ENCODE measurements at places on chromosomes 2 and 18.

GRCh38 chr2:109030870-109031475 is 42.0 kb upstream of the EDAR start:
- DNase-seq, result no peak

DNA sequence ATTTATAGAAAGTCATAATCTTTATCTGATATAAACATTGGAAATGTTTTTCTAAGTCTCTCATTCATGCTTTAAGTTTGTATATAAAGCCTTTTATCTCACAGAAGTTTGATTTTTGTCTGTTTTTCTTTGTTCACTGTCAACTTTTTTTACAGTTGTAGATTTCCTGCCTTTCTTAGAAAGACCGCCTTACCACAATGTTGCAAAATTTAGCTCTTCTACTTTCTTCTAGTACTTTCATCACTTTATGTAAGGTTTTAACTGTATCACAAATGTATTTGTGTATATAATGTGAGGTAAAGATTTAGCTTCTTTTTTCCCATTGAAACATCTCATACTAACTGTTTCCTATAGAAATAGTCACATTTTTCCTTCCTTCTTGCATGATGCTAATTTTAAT is 136.1 kb downstream of the DNAH6 start:
- no peak for DNase-seq

DNA sequence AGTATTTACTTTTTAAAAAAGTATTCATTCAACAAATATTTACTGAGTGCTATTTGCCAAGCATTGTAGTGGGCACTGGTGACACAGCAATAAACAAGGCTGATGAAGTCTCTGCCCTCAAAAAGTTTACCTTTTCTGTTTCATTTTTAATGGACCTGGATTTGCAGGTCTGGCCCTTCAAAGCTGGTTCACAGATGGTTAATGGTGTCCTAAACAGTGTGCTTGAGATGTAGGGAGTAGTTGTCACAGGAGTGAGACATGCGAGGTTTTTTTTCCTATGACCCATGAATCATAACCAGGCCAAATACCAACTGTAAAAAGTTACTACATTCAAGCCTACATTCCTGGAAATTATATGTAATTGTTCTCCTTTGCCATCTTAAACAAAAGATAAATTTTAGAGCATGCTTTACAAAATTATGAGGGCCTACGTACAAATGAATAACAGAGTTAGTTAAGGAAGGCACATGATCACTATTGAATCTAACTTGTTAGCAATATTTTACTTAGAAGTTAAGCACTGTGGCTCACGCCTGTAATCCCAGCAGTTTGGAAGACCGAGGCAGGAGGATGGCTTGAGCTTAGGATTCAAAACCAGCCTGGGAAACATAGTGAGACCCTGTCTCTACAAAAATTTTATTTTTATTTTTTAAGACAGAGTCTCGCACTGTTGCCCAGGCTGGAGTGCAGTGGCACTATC is 223.9 kb downstream of the MBD5 start:
- DNase-seq, result no peak

DNA sequence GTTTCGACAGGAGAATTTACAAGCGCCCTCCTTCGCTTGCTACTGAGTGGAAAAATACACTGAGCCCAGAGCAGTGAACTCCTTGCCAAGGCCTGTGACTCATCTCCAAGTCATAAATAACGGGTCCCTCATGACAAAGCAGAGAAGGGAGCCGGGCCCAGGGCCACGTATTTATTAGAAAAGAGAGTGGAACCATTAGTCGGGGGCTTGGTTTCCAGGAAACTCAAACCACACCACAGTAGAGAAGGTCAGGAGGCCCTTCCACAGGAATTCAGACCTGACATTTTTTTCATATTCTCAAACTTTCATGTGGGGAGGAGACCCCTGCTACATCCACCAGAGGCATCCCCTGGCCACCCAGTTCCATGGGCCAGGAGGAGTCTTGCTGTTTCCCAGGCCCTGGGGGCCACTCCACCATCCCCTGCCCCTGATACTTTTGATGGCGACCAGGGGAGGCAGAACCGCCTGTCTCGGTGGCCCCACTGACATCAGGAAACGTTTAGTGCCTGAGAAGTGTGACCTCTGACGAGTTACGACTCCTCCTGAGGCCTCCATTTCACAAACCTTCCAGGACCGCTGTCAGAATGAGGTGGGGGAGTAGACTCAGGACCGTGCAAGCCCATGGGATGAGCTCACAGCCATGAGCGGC is 289.7 kb downstream of the DYSF start:
- DNase-seq, result peak; percentile 50

DNA sequence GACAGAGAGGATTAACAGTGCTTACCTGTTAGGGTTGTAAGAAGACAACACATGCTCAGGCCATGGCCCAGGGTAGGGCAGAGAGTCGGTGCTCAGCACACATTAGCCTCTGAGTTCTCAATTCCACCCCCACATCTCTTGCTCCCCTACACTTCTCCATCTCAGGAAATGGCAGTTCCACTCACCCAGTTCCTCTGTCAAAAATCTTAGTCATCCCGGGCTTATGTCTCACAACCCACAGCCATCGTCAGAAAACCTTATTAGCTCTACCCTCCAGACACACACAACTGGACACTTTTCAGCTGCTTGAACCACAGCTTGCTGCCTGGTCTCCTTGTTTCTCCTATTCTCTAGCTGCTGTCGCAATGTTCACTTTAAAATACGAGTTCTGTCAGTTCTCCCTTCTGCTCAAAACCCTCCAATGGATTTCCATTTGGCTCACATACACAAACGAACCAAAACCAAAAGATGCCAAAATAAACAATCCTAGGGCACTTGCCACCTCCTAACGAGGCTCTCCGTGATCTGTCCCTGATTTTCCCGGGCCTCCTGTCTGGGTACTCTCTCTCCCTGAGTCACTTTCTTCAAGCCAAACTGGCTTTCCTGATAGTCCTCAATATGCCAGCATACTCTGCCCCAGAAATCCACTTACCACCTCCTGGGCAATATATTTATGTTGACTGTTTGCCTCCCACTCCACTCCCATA is 89.7 kb downstream of the KCTD1 start:
- DNase-seq, result no peak

DNA sequence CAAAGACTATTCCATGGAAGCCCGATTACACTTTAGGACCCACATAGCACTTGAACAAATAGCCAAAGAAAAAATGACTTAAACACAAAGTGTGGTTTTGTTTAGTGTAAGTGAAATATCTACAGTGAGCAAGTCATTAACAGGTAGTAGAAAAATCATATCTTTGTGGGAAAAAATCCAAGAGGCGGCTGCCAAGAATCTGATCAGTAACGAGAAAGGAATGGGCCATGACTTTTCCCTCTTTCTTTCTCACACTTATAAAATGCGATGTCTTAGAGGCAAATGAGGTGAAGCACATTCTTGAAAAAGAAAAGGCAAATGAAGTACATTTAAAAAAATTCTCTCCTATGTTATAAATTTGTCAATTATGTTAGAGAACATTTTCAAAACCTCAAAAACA is 12.9 kb upstream of the GEMIN6 start:
- no peak for DNase-seq

DNA sequence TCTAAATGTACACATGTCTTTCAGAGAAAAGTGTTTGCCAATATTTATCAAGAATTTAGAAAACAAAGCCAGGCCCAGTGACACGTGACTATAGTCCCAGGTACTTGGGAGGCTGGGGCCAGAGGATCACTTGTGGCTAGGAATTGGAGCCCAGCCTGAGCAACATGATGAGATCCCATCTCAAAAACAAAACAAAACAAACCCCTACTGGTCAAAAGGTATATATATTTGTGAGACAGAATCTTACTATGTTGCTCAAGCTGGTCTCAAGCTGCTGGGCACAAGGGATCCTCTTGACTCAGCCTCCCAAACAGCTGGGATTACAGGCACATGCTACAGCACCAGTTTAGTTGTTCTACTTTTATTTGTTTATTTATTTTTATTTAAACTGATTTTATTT is 79.2 kb downstream of the ZDBF2 start:
- no peak for DNase-seq

Measured in NK-92 treated with Interleukin-12 subunit alpha and Interleukin-12 subunit beta, amount 100 ng/mL, for 24 hours (cell line).